ENCODE measurements at places on chromosomes 6 and 20. TPM values are rescaled to one million over a fixed set of nuclear protein-coding genes. Genes with fewer than 3 reads are reported as not detected.

ANGPT4 gene
- total RNA-seq: 0.07 TPM

KHDC1L gene
- total RNA-seq: not detected

ARFGAP1 gene
- total RNA-seq: 48.5 TPM

MTG2 gene
- 20.7 TPM for total RNA-seq

ATP6V1G2 gene
- total RNA-seq: 1.5 TPM

SMIM13 gene
- total RNA-seq: 12.3 TPM

CTSZ gene
- total RNA-seq: 139 TPM

ARG1 gene
- not detected for total RNA-seq

SNAP91 gene
- not detected for total RNA-seq

SNPH gene
- total RNA-seq: 11.2 TPM

GSTA2 gene
- total RNA-seq: 0.50 TPM

TBXT gene
- not detected for total RNA-seq

GRM1 gene
- total RNA-seq: not detected

IFNGR1 gene
- 54.7 TPM for total RNA-seq

SLC22A7 gene
- total RNA-seq: not detected

TPD52L1 gene
- total RNA-seq: 115 TPM

HLA-DQA1 gene
- not detected for total RNA-seq

DDX43 gene
- total RNA-seq: not detected

SLC22A2 gene
- not detected for total RNA-seq

SLC35D3 gene
- total RNA-seq: not detected

ZSCAN16 gene
- 1.1 TPM for total RNA-seq

LST1 gene
- total RNA-seq: not detected

BTNL2 gene
- not detected for total RNA-seq

DLK2 gene
- 45.2 TPM for total RNA-seq

FKBP1C gene
- total RNA-seq: 2.1 TPM

EYS gene
- total RNA-seq: under 0.01 TPM

All from mammary epithelial cell (primary cell).